ENCODE measurements at places on chromosomes 6 and 20.
A peak's percentile ranks its signal among the peaks of the same experiment; 100 is the strongest.

GRCh38 chr6:89941031-89941762 lies 46.9 kb downstream of the GJA10 start:
- DNase-seq: no peak

GRCh38 chr6:144586986-144587385 lies 301.9 kb downstream of the UTRN start:
- no peak for DNase-seq

- DNase-seq: no peak
Measured at GRCh38 chr20:1788044-1788443, 107.2 kb upstream of the SIRPA start.

DNA sequence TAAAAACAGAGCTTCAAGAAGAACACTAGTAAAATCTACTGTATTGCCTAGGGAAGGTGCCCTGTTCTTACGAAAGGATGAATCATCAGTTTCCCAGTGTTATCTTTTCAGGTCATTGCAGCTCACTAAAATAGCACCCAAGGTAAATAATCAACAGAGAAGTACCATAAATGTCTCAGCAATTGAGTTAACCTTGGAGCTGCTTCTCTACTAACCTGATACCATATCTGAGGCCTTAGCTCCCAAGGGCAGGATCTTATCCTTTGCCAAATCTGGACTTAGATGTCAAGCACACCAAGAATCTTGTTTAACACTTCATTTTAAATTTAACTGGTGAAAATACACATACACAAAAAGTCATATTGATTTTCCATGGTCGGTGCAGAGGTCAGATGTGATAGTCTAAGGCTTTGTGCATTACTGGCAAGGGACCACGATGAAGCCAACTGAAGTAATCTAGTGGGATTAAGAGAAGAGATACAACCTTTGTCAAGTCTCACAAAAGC lies 81.5 kb downstream of the EDN1 start:
- DNase-seq: peak; percentile 77

DNA sequence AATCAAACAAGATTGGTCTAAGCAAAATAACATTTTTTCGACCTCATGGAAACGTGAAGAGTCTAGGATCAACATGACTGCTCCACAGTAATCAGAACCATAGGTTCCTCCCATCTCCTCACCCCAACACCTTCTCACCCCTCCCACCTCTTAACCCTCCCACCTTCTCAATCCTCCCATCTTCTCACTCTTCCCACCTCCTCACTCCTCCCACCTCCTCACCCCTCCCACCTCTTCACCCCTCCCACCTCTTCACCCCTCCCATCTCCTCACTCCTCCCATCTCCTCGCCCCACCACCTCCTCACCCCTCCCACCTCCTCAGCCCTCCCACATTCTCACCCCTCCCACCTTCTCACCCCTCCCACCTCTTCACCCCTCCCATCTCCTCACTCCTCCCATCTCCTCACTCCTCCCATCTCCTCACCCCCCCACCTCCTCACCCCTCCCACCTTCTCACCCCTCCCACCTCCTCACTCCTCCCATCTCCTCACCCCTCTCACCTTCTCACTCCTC lies 567.4 kb downstream of the C6orf118 start:
- DNase-seq: no peak

DNA sequence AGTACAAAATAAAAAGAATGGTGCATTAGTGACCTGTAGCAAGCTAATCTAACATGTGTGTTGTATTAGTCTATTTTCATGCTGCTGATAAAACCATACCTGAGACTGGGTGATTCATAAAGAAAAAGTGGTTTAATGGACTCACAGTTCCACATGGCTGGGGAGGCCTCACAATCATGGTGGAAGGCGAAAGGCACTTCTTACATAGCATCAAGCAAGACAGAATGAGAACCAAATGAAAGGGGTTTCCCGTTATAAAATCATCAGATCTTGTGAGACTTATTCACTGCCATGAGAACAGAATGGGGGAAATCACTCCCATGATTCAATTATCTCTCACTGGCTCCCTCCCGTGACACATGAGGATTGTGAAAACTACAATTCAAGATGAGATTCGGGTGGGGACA lies 45.4 kb upstream of the AIG1 start:
- DNase-seq: no peak

DNA sequence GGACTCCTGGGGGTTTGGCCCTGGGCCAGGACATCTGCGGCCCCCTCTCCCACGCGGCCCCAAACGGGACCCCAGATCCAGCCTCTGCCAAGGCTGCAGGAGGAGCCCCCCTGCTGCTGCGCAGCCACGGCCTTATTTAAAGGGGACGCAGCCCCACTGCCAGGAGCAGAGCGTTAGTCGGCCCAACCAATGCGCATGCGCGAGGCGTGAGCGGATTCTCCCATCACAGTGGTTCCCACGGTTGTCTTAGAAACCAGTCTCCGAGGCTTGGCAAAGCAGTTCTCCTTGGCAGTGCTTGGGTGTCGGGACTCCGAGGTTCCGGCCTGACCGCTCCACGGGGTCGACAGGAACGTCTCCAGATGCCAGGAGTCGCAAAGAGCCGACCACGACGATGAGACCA lies 288.3 kb upstream of the ZNF337 start:
- DNase-seq: no peak

DNA sequence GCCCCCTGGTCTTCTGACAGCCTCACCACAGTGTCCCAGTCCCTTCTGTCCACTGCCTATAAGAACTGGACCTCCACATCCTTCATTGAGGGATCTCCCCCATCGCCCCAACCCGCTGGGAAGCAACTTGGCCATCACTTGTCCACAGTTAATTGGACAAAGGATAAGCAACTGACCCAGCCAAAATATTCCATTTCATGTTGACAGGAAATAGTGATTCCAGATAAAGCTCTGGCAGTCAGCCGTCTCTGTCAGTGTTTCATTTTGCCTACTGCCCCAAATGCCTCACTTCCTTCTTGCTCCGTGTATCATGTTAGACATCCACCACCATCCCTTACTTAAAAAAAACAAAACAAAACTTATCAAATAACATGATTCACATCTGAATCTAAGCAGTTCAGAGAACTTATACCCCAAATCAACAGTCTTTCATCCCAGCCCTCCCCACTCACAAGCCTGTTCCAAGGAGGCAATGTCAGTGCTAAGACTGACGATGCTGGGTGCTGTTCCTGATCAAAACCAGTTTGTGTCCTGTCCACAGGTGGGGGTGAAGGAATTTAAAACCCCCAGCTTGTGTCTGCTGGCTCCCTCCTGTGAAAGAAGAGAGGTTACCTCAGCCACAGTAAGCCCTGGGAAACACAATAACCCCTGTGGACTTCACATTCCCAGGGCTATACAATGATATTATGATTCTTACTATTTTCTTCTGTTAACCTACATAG lies 162.5 kb downstream of the WDR27 start:
- DNase-seq: no peak

GRCh38 chr6:37017606-37018197 lies 12.2 kb downstream of the FGD2 start:
- DNase-seq: no peak

DNA sequence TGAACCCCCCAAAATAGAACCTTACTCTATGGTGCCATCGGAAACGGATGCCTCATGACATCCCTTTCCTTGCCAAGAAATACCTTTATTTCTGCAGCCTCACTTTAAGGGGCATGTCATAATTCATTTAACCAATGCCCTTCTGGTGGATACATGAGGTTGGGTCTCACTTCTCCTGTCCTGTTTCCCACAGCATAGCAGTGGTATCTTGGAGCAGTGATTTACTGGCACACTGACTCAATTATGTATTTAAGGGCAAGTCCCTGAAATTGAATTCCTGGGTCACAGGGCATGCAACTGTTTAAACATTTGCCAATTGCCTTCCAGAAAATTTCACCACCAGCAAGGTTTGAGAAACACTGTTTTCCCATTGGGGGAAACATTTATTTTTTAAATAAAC lies 639 bp upstream of the LBP start:
- no peak for DNase-seq

DNA sequence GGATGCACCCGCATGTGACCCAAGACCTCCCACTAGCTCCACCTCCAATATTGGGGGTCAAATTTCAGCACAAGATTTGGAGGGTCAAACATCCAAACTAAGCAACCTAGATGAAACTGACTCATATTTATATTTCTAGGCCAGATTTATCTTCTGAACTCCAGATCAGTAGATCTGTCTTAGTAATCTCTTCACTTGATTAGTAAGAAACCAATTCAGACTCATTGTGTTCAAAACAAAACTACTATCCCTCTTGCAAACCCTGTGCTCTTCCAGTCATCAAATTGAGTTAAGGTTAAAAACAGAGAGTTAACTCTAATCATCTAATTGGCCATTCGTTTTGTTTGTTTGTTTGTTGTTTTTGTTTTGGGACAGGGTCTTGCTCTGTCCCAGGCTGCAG lies 43.3 kb downstream of the MKKS start:
- DNase-seq: no peak

DNA sequence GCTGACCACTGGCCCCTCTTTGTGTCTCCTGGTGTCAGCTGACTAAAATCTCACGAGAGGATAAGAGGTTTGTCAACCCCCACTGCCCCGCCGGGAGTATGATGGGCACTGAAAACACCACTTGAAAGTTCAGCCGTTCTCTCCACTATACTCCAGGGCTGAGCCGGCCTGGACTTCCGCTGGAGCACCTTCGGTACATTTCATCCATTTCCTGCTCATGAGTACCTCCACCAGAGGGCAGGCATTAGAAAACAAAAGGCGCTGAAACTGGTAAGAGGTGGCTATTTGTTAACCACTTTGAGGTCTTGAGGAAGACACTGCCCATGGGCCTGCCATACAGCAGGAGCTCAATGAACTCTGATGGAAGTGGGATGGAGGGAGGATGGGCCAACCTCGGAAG lies 17.9 kb upstream of the ANKRD60 start:
- peak; percentile 34 for DNase-seq

GRCh38 chr6:12383448-12383847 lies 93.3 kb downstream of the EDN1 start:
- DNase-seq: no peak

DNA sequence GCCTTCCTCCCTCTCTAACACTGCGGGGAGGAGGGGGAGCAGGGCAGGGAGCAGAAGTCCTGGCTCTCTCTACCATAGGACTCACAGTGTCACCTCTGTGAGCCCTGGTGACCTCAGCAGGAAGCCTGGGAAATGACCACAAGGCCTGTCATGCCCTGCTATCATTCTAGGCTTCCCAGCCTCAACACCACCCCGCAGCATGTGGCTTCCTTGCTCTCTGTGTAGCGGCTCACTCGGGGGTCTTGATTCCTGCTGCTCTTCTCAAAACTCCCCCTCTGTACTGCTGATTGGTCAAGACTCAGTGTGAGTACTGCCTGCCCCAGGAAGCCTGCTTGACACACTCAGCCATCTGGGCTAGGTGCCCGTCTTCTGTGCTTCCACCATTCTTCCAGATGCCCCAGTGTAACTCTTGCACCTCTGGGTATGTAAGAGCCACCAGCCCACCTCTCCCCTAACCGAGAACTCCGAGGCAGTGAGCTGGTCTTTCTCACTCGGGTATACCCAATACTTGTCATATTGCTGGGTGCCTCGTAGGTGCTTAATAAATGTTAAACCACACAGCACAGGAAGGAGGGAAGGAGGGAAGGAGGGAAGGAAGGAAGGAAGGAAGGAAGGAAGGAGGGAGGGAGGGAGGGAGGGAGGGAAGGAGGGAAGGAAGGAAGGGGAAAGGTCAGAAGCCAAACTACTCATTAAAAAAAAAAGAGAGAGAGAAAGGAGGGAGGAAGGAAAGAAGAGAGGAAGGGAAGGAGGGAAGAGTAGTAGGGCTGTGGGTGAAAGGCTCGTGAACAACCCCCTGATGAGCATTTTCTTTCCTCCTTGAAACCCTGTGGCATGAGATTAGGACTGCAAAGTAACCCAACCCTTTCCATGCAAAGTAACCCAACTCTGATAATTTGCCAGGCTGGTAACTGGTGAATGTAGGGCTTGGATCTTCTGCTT lies 5.0 kb downstream of the MDFI start:
- no peak for DNase-seq

GRCh38 chr6:125258651-125259353 lies 43.0 kb downstream of the HDDC2 start:
- no peak for DNase-seq

- no peak for DNase-seq
Measured at GRCh38 chr20:5401277-5401875, 84.6 kb upstream of the PROKR2 start.

DNA sequence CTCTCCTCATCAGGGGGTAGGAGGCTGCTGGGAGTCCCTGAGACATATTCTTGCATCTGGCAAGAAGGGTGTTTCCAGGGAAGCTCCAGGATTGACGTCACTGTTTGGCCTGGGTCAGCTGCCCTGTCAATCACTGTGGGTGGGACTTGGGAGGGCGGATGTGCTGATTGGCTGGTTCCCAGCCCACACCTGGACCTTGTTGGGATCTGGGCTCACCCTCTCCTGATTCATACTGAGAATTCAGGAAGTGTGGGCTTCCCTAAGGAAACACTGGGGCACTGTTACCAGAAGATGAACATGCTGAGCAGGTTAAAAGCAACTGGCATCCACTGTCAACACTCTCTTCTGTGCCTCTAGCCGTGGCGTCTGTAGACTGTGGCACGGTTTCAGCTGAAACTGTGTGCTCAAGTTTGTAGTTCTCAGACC lies 36.5 kb downstream of the CDH26 start:
- DNase-seq: no peak

- DNase-seq: no peak
Measured at GRCh38 chr6:16547587-16547986, 213.7 kb downstream of the ATXN1 start.

GRCh38 chr6:105207524-105208269 lies 27.9 kb upstream of the POPDC3 start:
- DNase-seq: no peak

- DNase-seq: peak; percentile 95
Measured at GRCh38 chr20:61185841-61186601, 66.0 kb upstream of the CDH4 start.

DNA sequence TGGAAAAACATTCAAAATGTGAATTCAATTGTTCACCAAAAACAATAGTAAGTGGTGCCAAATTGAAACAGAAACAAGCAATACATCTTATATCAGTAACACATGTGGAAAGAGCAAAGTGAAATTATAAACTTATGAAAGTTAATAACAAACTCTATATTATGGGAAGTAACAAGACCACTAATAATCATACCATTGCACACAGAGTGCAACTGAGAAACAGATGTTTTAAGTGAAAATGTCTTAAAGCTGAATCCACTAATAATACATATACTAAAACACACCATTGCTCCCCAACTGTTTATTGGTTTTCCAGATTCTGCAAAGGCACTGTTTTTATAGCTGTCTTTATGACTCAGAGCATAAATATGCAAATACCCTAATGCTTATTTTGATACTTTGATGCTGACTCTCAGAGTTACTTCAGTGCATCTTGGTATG lies 292.3 kb downstream of the RFPL4B start:
- DNase-seq: peak; percentile 39

- no peak for DNase-seq
Measured at GRCh38 chr6:168058691-168059551, 20.1 kb downstream of the FRMD1 start.

DNA sequence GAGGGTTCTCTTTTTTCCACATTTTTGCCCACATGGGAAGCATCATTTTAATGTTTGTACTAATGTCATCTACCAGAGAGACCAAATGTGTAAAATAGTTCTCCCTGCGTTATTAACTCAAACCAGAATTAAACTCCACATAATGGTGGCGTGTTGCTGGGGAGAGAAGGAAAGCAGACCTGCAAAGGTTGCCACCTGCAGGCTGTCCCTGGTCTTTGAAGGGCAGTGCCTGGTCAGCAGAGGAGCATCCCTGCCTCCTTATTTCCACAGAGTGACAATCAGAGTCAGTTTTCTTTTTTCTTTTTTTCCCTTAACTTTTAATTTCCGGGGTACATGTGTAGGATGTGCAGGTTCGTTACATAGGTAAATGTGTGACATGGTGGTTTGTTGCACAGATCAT lies 214.5 kb downstream of the TBX18 start:
- DNase-seq: no peak

GRCh38 chr20:16587066-16587465 lies 13.8 kb upstream of the KIF16B start:
- no peak for DNase-seq
